ENCODE measurements at places on chromosomes 12 and 14.
A peak's percentile ranks its signal among the peaks of the same experiment; 100 is the strongest.

GRCh38 chr12:32714772-32715171, 35.7 kb downstream of the DNM1L start:
- DNase-seq: no peak

GRCh38 chr14:55721353-55721752, 141.3 kb downstream of the KTN1 start:
- peak; percentile 25 for DNase-seq

DNA sequence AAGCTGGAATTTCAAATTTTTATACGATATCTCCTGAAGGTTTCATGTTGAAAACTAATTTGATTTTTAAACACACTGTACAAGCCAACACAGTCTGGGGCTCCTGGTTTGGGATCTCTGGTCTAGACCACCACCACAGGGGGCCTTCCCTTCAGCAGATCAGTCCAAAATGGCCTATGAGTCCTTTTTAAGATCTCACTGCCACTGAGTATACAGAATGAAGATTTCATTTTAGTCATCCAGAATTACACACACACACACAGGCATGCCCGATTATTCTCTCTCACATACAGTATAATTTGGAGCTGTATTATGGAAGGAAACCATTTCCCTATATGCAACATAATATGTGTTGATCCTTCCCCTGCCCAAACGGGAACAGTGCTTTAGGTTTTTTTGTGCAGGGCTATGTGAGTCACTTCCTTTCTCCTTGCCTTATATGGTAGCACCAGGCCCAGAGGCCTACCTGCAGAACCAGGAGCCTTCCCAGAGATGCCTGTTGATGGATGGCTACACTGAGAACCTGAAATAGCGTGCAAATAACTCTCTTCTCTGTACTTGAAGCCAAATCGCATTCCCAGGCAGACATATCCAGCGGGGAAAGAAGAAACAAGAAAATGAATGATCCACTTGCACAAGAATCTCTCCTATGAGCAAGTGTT, 28.1 kb upstream of the WNK1 start:
- DNase-seq: peak; percentile 48

DNA sequence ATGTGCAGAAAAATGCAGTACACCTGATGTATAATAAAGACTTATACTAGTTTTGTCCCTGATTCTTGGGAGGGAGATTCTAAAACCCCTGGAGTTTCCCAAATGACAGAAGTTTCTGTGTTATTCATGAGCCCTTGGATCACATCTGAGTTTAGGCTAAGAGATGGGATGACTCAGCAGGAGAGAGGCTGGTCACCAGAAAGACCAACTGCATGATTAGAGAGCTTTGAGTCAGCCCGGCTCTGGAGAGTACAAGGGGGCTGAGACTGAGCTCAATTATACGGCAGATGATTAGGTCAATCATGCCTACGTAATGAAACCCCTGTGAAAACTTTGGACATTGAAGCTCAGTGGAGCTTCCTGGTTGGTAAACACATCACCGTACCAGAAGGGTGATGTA, 174.2 kb downstream of the SSPN start:
- DNase-seq: peak; percentile 76

DNA sequence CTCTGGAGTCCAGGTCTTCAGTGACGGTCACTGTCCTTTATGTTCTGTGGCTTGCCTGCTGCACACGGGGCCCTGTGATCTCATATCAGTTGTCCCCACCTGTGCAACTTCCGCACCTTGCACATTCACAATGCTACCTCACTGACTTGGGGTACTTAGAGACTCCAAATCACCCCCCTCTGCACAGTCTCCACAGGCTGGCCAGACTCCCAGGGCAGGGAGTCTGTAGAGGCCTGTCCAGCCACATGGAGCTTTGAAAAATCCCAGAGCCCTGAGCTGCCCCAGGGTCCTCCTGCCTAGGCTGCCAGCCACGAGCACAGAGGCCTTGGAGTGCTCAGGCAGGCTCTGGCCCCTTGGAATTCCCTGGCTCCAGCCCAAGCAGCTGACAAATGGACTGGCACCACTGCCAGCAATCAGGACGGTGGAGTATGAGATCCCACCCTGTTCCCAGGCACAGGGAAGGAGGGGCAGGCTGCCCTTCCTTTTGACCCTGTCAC, 26.4 kb downstream of the CMKLR1 start:
- no peak for DNase-seq

DNA sequence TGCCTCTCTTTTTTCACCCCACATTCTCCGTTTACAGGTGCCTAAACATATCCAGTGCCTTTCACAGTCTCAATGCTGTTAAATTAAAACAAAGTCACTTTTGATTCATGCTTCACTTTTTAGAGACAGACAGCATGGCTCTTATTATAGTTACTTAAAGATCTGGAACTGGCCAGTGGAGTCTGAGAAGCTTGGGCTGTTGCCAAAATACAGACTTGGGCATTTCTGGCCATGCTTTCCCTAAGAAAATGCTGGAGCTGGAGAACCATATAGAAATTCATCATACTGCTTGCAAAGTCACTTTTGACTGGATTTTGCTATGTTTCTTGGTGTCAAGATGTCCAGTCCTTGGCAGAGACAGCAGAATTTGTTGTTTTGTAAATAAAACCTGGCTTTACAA, 12.2 kb upstream of the GPR68 start:
- DNase-seq: no peak

GRCh38 chr14:75441728-75442127, 13.9 kb downstream of the JDP2 start:
- no peak for DNase-seq

DNA sequence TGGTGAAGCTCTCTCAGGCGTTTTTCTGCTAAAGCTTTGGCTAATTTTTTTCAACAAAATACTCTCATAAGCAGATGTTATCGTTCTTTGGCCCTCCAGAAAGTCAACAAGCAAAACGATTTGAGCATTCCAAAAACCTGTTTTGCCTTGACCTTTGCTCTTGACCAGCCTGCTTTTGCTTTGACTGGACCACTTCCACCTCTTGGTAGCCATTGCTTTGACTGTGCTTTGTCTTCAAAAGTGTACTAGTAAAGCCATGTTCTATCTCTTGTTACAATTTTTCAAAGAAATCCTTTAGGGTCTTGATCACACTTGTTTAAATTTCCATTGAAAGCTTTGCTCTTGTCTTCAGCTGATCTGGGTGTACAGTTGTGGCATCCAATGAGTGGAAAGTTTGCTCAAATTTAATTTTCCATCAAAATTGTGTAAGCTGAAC, 10.7 kb upstream of the ARID4A start:
- DNase-seq: no peak

DNA sequence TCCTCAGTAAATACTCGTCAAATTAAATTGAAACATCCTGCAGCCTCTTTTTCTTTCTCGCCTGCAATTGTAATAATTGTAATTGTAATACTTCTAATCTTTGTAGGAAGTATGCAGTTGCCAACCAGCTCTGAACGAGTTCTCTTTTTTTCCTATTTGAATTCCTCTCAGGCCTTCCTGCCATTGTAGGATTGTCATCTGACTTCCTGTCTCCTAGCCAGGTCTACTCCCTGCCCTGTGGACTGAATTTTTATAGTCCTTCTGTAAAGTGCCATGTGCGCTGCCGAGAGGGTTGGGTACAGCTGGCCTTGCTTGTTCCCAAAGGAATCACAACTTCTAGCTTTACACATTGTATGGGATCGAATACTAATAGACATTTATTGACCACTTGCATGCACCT, 183.3 kb downstream of the SSPN start:
- DNase-seq: no peak

DNA sequence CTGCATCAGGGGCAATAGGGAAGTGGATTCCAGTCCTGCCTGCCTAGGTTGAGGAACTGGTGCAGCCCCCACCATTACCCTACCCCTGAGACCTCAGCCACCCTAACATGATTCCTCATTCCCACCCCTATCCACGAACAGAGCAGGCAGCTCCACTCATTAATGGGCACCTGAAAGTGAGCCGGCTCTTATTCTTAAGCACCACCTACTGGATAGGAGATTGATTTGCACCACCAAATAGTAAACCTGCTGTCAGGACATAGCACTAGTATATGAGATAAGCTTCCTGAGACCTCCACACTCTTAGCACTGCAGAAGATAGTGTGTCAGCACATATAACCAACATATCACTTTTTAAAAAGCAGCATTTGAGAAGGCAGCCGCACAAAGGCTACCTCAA, 573.2 kb downstream of the SOX5 start:
- DNase-seq: peak; percentile 29

DNA sequence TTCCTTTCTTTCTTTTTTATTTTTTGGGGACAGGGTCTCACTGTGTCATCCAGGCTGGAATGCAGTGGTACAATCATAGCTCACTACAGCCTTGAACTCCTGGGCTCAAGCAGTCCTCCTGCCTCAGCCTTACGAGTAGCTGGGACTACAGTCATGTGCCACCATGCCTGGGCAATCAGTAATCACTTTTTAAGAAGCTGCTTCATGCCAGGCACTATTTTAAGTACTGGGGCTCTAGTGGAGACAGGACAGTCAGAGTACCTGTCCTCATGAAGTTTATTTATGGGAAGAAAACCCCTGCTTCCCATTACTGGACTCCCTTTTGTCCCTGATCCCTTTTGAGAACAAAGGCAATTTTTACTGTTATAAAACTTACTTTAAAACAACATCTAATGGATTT, 124.0 kb upstream of the NPAS3 start:
- no peak for DNase-seq

DNA sequence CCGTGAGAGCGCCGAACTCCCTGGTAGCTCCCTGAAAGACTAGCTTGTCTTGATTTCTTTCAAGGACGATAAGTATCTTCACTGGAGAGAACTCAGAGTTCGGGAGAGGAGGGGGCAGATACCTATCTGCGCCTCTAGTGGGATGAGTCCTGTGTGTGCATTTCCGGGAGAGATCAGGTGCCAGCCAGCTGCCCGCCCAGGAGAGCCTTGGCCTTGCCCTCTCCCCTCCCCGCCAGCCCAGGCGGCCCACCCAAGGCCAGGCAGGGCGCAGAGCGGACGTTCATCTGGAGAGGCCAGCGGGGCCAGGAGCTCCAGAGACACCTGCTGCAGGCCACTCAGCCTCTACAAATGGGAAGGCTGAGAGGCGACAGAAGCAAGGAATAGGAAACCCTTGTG, 1.0 kb downstream of the CD9 start:
- DNase-seq: no peak

DNA sequence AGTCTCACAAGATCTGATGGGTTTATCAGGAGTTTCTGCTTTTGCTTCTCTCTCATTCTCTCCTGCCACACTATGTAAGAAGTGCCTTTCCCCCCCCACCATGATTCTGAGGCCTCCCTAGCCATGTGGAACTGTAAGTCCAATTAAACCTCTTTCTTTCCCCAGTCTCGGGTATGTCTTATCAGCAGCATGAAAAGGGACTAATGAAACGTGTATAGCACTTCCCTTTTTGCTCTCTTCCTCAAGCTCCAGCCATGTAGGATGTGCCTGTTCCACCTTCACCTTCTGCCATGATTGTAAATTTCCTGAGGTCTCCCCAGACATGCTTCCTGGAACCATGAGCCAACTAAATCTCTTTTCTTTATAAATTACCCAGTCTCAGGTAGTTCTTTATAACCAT, 7.0 kb upstream of the CRACR2A start:
- DNase-seq: peak; percentile 41

GRCh38 chr14:32258336-32258993, 55.4 kb upstream of the RNU6-8 start:
- peak; percentile 30 for DNase-seq
